ENCODE measurements at places on chromosomes 5 and 9.

- DNase-seq = no peak
Observed at GRCh38 chr5:139903795-139904565, 108.4 kb downstream of the PSD2 start.

DNA sequence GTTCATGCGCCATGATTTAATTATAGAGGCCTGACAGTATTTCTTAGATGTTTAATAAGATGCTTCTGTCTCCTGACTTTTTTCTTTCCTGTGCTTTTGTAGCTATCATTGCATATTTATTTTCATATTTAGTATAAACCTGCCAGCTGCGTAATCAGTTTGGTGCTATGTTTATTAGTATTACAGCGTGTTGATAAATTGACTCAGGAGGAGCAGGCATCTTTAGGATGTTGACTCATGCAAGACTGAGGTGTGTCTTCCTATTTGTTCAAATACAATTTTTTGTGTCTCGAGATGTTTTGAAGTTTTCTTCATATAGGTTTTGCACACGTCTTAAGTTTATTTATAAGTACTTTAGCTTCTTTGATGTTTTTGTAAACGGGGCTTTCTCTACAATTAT is 35.9 kb upstream of the EXOC3 start:
- DNase-seq = no peak

DNA sequence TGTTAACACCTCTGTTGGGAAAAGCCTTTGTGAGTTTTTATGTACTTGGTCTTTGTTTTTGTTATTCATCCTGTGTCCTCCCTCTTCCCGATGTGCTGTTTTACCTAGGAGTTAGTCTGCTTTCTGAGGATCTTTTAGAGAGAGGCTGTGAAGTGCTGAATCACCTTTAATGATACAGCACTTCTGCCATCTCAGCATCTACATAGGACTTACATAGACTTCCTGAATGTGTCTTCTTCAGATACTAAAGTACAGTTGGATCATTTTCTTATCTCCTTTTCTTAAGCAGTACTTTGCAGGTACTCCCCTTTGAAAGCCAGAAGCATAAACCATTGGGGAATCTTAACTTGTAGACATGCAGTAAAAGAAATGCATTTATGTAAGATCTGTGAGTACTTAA is 31.5 kb downstream of the OTULIN start:
- DNase-seq = no peak

DNA sequence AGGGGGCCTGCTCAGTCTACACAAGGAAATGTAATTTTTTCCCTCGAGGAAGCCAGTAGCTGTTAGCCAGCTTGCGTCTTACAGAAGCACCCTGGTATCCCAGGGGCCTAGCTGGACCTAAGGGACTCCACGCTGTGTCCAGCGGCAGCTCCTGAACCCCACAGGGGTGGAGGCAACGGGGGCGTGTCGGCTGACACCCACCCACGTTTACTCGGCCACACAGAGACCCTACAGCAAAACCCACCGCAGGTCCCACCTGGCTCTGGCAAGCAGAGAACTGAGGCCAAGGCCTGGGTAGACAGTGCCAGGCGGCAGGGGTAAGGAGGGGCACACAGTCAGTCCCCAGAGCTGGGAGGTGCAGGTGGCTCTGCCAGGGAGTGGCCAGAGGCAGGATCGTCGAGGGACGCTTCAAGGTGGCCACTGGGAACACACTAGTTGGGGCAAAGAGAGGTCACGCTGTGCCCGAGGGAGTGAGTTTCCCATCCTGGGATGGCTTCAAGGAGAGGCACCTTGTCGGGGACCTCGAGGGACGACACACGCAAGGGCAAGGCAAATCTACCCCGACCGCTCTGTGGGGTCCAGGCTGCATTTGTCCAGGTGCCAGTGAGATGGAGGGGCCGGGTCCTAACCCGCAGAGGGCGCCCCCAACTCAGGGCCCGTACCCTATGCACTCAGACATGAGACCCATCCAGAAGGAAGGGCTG is 20.7 kb downstream of the BRD3OS start:
- no peak for DNase-seq

DNA sequence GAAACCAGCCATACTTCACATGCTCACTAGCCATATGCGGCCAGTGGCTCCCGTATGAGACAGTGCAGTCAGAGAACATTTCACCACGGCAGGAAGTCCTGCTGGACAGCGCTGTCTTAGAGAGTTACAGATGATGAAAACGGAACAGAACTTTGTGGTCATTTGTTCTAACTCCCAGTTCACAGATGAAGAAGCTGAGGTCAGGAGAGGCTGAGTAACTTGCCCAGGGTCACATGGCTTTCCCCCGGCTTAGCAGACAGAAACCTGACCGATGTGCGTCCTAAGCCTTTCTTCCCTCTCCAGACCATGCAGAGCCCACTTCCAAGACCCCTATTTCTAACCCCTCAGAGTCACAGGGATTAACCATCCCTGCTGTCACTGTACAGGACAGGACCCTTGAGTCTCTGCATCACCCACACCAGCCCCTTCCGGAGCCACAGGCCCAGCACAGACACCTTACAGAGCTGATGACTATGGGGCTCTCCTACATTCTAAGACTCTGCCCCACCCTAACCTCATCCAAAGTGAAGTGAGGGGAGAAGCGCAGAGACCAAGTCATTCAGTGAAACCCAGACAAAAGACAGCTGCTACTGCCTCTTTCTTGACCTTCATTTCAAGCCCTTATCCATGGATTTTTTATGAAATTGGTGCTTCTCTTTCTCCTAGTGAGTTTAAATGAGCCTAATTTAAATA is 86.9 kb downstream of the PTPN3 start:
- no peak for DNase-seq

- DNase-seq = no peak
Observed at GRCh38 chr9:22010866-22011625, 1.9 kb upstream of the CDKN2B start.

DNA sequence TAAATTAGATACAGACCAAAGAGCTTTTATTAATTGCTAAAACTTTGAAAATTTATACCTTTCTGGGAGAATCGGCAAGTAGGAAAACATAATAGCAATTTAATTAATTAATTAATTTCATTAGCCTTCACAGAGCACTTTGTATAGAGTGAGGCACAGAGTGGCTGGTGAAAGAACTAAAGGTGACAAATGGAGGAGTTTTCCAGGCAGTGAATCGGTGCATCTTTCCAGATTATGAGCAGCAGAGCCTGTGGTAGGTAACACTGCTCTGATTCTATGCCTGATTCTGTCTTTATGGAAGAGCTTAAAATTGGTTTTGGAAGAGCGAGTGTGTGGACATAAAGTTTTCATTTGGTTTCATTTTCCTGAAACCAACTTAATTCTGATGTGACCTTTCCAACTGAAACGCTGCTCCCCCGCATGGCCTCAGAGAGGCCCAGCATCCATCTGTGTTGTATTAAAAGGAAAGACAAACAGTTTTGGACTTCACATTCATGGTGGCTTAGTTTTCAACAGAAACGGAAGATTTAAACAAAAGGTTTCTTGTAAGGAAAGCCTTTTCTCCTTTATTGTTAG is 188.9 kb upstream of the RPS23 start:
- no peak for DNase-seq

DNA sequence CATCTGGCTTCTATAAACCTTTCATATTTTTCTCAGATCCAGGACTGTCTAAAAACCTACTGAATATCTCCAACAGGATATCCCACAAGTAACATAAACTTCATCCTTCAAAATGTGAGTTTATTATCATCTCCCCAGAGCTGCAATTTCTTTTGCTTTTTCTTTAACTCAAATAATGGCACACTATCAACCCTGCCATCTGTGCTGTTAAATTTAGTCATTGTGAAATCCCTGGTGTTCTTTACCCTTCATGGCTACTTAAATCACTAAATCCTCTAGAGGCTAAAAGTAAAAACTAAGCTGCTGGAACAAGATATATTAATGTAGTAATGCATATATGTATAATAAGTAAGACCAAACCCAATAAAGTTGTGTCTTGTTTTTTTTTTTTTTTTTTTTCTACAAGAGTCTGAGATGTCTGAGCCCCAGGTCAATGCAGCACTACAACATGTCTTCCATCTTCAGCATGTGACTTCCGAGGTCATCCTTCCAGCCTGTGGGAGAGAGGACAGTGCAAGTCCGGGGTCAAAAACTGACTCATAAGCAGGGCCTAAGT is 362.9 kb downstream of the ADGRV1 start:
- no peak for DNase-seq

- DNase-seq = no peak
Observed at GRCh38 chr9:91663858-91664257, 240.2 kb upstream of the NFIL3 start.

GRCh38 chr9:133683586-133684120 is 47.5 kb downstream of the DBH start:
- DNase-seq = no peak

DNA sequence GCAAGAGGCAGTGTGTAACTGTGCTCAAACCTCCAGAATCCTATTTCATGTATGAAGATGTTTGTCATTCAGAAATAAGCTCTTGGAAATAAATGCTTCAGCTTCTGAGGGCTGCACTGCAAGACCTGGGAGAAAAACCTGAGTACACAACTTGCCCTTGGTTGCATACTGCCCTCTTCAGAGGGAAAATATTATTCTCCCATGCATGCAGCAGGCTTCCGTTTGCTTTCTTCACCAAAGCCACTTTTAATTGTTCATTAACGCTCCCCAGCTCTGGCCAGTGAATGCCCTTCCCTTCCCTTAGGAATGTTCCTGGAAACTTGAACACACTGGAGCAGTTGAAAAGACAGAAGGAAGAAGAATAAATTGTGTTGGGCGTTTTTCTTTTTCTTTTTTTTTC is 2.5 kb upstream of the WHRN start:
- DNase-seq = no peak

- no peak for DNase-seq
Observed at GRCh38 chr9:35691334-35691650, 1.6 kb upstream of the TPM2 start.

DNA sequence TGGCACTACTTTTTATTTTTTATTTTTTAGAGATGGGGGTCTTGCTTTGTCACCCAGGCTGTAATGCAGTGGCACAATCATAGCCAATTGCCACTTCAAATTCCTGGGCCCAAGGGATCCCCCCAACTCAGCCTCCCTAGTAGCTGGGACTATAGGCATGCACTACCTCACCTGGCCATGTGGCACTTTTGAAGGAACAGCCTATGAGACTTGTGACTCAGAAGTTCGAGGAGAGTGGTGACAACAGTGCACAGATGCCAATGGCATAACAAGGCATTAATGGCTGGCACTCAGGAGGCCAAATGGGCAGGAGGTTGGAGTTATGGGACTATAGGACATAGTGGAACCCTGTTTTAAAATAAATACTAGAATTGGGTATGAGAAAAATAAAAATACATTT is 33.7 kb downstream of the ANKRD31 start:
- DNase-seq = no peak

GRCh38 chr9:68802525-68803015 is 97.5 kb downstream of the PIP5K1B start:
- DNase-seq = no peak

DNA sequence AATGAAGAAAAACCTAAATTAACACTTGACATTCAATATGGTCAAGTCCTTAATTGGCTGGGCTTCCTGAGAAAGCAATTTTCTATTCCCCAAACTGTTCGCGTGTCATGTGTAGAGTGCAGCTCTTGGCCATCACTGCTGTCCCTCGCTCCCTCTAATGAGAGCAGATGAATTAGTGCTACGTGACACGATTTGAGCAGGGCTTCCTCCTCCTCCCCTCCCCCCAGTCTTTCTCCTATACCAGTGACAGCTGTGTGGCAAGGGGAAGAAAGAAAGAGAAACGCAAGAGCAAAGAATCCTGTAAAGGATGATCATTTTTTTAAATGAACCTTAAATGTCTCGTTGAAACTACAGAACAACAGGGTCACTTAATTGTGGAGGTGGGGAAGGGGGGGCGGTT is 159.6 kb downstream of the BNC2 start:
- no peak for DNase-seq

- no peak for DNase-seq
Observed at GRCh38 chr5:142427015-142427364, 102.2 kb upstream of the SPRY4 start.

DNA sequence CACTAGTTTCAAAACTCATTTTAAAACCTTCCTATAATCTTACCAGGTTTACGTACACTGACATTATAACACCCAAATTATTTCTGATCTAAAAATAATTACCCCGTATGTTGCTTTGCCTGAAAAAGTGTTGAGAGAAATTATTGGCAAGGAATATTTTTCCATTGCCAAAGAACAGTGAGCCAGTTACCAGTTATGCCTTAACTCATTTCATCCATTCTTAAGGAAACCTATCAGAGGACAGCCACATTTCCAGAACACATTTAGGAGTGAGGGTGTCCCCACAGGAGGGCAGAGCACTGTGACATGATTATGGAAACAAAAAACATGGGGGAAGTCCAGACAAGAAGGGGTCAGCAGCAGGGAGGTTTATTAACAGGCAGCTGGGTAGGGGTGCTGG is 52.2 kb downstream of the GABBR2 start:
- DNase-seq = no peak

- no peak for DNase-seq
Observed at GRCh38 chr9:88808019-88808656, 183.1 kb upstream of the S1PR3 start.

- DNase-seq = no peak
Observed at GRCh38 chr5:171743436-171744076, 42.1 kb upstream of the SMIM23 start.

GRCh38 chr5:15103864-15104263 is 232.3 kb upstream of the ANKH start:
- no peak for DNase-seq

- no peak for DNase-seq
Observed at GRCh38 chr9:36827593-36827992, 206.5 kb downstream of the PAX5 start.

DNA sequence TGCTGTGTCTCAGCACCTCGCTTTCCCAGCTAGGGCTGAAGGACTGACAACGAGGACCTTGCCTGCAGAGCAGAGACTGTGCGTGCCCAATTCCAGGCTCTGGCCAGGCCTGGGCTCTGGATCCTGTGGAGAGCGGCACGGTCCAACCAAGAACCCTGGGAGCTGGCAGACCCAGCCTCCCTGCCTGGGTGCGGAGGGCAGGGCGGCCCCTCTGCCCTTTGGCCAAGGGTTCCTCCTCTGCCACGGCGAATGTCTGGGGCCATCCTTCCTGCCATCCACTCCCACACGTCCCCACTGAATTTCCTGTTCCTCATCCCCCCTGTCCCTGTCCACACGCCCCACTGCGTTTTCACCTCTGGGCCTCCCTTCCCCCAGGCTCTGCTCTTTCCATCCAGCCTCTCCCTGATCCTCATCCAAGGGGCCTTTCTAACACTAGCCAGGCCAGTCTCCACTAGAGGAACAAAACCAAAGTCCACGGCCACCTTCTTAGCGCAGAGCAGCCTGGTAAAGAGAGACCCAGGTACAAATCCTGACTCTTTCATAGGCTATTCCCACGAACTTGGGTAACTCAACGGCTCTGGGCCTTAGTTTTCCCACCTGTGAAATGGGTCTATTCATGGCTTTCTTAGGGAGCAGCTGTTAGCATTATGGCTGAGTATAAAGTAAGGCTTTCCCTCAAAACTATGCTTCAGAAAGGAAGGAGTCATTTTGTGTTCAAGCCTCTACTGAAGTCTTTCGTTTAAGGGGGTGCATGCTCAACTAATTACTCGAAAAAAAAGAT is 95.5 kb upstream of the PHYKPL start:
- no peak for DNase-seq

- no peak for DNase-seq
Observed at GRCh38 chr5:177204281-177204680, 70.7 kb downstream of the NSD1 start.

- no peak for DNase-seq
Observed at GRCh38 chr9:12814877-12815237, 40.0 kb downstream of the LURAP1L start.

All from stimulated activated CD8-positive, alpha-beta memory T cell treated with anti-CD3 and anti-CD28 coated beads, Interleukin-4, amount 100 ng/mL, for 4 hours (primary cell).